ENCODE measurements at places on chromosomes 12 and 14. TPM values are rescaled to one million over a fixed set of nuclear protein-coding genes. Genes with fewer than 3 reads are reported as not detected.

Gene TPPP2
- not detected for polyA plus RNA-seq

Gene CYP46A1
- polyA plus RNA-seq, result 0.05 TPM

Gene RNASE3
- polyA plus RNA-seq, result not detected

Gene KLRF1
- not detected for polyA plus RNA-seq

Gene LLPH
- polyA plus RNA-seq, result 3.4 TPM

DNA sequence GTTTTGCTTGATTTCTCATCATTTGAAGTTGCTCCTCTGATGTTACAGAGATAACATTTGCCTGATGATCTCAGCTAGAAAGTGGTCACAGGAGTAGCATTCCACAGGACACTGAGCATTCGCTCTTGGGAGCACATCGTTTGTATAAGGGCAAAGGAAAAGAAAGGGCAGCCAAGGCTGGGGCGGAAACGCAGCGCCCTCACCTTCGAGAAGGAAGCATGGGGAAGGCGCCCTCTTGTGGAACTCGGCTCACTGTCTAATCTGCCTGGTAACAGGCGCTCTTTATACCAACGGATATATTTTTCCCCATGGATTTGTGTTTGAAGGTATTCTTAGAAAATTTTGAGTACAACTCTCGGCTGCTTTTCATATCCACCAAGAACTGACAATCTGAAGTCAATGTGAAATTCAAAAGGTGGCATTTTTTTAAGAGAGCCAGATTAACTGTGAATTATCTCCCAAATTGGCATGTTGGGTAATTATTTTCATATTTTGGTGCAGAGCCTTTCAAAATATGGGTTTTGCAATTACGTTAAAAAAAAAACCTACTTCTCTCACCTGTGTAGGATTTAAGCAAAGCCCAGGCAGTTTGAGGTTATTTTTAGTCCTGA, 172.7 kb downstream of the CAND1 start:
- peak; percentile 47 for DNase-seq

GRCh38 chr14:39265806-39266524, 32.2 kb downstream of the MIA2 start:
- DNase-seq, result no peak

DNA sequence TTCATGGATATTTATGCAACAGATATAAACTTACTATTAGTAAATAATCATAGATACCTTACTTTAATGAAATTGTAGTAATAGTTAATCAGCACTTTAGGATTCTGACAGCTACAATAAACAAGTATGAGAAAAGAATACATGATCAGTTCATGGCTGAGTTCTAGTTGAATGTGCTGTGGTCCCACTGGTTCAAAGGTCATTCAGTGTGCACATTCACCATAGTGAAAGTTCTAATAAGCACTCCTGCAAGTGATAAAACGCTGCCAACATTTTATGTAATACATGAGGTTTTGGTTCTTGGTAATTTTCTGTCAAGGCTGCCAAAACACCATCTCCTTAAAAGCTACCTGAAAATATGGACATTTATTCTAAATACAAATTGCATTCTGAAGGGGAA, 92.6 kb downstream of the NUMB start:
- DNase-seq, result no peak

DNA sequence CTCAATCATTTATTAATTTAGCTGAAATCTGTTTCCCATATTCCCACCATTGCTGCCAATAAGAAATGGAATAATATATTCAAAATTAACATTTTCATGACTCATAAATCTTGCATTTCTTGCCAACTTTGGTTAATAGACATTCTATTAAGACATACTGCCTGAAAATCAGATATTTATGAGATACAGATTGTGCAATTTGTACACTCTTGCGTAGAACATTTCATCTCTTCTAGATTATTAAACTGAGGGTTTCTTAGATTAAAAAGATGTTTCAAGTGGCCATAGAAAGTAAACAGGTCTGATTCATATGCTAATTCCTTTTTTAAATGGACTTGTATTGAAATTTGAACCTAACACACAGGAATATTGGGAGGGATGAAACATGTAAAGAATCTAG, 9.1 kb downstream of the LTA4H start:
- no peak for DNase-seq

GRCh38 chr14:89252887-89253532, 164.0 kb downstream of the FOXN3 start:
- no peak for DNase-seq

DNA sequence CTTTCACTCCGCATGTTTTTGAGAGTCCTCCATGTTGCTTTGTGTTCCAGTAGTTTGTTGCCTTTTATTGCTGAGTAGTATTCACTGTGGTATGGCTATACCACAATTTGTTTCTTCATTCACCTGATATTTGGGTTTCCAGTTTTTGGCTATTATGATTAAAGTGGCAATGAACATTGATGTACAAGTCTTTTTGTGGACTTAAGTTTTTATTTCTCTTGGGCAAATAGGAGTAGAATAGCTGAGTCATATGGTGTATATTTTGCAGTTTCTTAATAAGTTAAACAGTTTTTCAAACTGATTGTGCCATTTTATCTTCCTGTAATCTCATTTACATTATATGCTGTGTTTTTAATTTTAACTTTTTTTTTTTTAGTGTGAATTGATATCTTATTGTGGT, 16.2 kb downstream of the ADIPOR2 start:
- no peak for DNase-seq

GRCh38 chr14:21699551-21699950, 25.9 kb upstream of the OR4E1 start:
- no peak for DNase-seq

DNA sequence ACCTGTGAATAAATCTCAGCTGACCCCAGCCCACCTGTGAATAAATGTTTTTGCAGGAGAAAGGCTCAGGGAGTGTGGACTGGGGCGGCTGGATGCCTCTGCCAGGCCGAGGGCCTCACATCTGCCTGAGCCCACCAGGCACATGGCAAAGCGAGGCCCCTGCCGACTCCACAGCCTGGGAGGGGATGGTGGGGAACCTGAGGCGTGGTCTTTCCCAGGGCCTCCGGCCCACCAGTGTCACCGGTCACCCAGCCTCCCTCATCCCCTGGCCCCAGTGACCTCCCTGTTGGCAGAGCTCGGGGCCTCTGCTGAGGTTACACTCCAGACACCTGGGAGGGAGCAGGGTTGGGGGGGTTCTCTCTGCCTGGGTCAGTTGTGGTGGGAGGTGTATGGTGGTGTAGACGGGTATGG, 8.2 kb downstream of the NOC4L start:
- no peak for DNase-seq

DNA sequence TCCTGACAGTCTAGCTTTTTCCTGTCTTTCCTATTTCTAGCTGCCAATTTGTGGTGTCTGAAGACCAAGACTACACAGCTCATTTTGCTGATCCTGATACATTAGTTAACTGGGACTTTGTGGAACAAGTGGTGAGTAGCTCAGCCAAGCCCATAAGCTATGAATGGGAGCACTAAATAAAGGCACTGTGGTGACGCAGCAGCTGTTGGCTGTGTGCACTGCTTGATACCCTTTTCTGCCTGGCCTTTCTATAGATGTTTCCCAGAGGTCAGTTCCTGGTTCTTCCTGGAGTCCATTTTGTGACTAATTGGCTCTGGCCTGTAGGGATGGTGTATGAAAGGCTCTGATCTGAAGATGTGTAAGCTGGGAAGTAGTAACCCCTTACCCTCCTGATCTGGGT, 20.5 kb downstream of the RNF10 start:
- no peak for DNase-seq

DNA sequence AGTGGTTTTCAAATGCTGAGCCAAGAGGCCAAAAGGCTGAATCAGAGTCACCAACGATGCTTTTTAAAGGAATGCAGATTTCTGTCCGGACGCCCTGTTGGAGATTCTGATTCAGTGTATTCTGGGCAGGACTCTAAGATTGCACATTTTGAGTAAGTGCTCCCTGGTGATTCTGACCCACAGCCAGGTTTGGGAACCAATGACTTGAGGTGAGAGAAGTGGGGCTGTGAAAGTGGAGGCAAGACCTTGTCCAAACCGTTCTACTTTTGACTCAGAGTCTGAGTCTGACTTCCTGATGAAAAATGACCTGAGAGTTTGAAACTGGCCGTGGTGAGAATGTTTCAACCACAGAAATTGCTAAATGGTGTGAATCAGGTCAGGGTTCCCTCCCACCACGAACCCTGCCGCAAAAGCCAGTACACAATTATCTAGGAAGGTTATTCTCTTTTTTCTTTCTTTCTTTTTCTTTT, 90.2 kb downstream of the NTN4 start:
- no peak for DNase-seq

DNA sequence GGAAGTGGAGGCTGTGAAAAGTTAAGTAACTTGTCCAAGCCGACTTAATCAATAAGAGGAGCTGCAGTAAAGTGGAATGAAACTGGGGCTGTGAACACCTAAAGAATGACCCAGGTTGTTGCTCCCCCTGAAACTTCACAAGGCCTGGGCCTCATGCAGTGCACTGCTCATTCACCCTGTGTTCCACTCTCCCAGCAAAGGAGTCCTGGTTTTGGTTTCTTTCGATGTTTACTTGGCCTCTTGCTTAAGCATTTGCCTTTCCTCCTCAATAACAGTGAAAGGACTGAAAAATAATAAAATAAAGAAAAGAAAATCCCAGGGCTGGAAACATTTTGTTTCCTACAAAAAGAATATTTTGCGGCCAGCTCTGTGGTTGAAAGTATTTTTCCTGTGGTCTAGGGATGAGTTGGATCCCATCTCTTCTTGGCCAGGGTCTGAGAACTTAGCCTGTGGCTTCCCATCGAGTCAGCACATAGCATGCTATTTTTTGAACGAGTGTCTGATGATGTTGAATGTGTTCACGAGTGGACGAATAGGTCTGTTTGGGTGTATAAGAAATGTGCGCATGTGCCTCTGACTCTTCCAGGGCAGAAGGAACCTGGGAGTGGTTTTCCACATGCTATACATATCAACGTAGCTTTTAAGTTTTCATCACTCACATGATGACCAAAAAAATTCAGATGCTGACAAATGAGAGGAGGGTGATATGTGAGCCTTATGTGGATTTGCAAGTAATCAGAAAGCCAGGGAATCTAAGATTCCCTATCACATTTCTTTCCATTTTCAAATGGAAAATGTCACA, 349.8 kb downstream of the ZFP36L1 start:
- no peak for DNase-seq
